ENCODE measurements at places on chromosomes 3 and 15.

DNA sequence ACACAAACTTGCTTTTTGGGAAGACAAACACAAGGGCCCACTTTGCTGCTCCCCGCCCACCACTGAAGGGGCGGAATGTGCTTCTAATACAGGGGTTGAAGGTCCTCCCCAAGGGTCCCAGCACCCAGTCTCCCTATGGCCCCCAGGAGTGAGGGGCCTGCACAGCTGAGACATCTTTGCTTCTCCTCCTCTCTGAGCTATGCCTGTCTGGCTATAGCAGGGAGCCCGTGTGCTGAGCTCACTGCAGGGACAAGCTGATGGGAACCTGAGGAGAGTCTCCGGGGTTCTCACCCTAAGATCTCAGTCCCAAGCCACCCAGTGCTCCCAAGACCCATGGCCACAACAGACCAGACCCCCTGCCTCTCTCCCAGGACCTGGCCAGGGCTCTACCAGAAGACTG, 61.1 kb upstream of the ACAN start:
- DNase-seq: no peak

- DNase-seq: no peak
These were observed 124.0 kb downstream of the CNTN6 start for GRCh38 chr3:1216856-1217255.

DNA sequence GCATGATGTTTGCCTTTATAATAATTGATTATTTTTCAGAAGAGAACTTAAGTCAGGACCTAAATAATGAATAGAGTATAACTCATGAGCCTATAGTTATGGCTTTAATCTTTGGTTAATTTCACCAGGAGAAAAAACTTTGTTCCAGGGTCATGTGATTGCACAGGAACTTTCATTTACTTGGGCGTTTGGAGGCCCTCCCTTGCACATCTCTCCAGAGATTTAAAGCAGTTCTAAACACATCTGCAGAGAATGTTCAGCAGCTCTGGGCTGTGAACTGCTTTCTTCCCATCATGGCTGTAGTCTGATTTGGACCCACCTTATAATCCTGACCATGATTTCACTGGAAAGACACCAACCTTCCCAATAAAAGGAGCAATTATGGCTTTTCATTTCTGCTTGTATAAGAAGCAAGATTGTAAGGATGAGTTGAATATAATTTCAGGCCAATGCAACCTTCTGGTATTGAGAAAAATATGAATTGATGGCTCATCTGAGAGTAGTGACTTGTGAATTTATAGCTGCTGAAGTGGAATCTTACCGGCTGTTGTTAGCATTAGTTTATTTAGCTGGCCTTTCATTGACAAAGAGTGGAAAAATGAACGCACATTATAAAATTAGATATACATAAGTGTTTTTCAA, 80.9 kb upstream of the PRTG start:
- no peak for DNase-seq

DNA sequence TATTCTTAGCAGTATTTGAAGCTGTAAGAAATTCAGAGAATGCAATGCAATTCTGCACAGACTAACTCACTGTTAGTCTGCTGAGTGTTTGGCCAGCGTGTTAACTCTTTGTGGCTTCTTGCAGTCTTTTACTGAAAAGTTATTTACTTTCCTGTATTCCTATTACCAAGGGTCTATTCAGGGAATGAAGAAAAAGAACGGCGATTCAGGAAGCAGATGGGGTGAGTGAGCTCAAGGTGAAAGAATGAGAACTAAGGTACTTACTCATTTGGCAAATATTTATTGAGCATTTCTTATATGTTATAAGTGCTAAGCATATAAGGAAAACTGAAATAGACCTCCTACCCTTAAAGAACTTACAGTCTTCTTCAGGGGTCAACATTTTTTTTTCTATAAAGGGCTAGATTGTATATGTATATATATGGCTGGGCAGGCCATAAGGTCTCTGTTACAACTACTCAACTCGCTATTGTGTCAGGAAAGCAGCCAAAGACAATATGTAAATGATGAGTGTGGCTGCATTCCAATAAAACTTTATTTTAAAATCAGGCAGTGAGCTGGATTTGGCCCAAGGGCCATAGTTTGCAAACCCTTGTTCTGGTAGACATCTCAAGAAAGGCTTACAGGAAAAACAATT, 271.9 kb upstream of the GADL1 start:
- no peak for DNase-seq

DNA sequence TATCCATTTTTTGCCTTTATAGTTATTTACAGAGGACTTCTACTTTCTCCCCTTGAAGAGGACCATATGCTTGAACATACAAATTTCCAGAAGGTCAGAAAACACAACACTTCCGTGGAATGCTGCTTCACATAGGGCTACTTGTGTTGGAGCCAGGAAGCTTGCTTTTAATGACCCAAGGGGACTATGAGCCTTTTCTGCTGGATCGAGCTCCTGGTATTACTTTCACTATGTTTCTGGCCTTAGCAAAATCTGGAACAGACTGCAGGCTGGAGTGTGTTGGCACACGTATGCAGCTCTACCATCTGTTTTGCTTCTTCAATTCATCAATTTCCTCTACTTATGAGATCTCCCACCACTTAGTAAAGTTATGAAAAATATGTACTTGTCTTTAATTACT, 69.3 kb upstream of the CBLB start:
- DNase-seq: no peak

DNA sequence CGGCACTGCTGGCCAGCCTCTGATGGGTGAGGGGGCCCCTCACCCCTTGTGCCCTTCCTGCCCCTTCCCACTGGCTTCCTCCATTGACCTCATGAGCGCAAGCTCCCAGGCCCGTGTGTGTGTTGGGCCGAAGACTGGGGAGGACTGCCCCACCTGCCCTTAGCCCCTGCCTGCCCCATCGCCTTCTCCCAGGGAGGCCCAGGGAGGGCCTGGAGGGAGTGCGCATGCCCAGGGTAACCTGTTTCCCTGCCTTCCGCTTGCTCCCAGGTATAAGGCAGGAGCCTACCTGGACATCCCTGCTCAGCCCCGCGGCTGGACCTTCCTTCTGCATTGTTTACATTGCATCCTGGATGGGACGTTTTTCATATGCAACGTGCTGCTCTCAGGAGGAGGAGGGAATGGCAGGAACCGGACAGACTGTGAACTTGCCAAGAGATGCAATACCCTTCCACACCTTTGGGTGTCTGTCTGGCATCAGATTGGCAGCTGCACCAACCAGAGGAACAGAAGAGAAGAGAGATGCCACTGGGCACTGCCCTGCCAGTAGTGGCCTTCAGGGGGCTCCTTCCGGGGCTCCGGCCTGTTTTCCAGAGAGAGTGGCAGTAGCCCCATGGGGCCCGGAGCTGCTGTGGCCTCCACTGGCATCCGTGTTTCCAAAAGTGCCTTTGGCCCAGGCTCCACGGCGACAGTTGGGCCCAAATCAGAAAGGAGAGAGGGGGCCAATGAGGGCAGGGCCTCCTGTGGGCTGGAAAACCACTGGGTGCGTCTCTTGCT, 8.8 kb downstream of the DLL4 start:
- no peak for DNase-seq

DNA sequence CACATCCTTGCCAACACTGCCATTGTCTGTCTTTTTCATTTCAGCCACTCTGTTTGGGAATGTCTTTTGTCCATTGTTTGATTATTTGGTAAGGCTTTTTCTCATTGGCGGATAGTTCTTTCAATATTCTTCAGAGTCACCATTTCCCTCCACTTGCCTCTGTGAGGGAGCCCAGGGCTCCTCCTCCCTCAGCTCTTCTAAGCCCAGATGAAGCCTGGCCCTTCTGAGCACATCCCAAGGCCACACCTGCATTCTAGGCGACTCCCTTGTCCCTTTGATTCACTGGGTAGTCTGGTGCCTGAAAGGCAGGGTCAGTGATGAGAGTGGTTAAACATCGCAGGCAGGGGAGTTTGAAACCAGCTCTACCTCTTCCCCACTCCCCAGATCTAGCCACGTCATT, 12.4 kb upstream of the LTF start:
- DNase-seq: no peak

- no peak for DNase-seq
These were observed 160.6 kb downstream of the SUCLG2 start for GRCh38 chr3:67493808-67494207.

- no peak for DNase-seq
These were observed 10.4 kb downstream of the SPG21 start for GRCh38 chr15:64979252-64979710.

DNA sequence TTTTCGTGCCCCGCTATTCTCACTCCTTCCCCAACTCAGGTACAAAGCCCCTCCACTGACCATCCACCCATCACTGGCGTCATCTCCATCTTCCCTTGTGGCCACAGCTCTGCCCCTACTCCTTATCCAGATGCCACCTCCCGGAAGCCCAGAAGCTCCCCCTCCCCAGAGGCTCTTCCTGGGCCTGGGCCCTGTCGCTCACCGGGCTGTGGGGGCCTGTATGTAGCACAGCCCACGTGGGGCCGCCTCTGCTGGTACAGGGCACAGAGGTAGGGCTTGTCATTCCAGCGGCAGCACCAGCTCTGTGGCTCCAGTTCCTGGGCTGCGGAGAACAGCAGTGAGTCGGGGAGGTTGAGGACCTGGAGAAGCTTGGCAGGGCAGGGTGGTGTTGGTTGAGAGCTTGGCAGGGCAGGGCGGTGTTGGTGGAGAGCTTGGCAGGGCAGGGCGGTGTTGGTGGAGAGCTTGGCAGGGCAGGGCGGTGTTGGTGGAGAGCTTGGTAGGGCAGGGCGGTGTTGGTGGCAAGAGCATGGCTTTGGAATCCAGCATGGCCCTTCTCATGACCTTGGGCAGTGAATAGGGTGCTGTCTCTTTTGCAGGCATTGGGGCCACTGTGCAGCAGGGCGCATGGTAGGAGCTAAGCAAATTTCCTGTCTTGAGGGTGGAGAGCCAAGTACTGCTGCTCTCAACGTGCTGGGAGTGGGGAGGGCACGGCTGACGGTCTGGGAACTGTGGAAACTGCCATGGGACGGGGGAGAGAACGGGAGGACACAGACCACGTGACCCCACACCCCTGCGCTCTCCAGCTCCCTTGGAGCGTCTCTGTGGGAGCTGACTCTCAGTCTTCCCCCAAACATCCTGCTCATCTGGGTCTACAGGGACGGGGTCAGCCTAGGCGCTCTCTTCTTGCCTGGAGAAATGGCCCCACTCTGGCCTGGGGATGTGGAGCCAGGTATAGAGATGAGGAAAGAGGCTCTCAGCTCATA, 43.4 kb downstream of the MUC20 start:
- DNase-seq: no peak

DNA sequence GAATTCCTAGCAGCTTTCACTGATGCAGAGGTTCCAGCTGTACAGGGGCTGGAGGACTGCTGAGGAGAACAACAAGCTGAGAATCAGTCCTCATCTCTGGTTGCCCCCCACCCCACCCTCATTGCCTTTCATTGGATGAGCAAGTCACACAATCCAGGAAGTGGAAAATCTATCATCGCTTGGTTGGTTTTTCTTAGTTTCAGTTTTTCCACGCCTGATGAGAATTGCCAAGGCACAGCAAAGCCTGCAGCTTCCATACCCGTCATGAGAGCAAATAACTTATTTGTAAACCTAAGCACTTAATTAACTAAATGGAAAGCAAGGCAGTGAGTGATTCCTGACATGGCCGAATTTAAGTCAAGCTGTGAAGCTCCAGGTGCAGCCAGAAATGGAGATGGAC, 21.4 kb upstream of the LIPC start:
- DNase-seq: no peak

GRCh38 chr15:99956022-99956775, 223.0 kb upstream of the LYSMD4 start:
- DNase-seq: no peak

GRCh38 chr3:143168855-143169192, 49.3 kb downstream of the CHST2 start:
- DNase-seq: no peak

DNA sequence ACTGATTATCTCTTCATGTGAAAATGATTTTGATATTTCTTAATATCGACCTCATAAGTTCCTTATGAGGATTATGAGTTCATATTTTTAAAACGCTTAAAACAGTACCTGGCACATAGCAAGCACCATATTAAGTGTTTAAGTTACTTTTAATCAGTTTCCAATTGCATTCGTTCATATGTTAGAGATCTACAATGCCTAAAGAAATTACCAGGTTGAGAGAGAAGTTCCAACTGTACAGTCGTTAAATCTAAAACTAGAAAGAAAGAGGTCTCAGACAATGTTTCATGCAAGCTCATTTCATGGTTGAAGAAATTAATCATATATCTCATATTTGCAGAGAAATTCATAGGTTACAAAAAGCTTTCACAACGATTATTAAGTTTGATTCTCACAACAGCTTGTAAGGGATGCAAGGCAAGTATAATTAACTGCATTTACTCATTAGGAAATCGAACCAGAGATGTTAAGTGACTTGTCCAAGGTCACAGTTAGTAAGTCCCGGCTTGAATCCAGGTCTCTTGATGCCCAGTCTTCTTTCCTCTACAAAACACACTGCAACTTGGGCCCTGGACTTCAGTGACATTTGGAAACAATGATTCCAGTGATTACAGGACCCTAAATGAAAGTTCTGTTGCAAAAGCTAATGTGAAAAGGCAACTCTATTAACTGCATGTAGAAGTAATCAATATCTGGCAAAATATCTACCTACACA, 1.3 kb downstream of the MYO5A start:
- no peak for DNase-seq

GRCh38 chr15:44101944-44102343, 93.1 kb downstream of the FRMD5 start:
- DNase-seq: no peak

DNA sequence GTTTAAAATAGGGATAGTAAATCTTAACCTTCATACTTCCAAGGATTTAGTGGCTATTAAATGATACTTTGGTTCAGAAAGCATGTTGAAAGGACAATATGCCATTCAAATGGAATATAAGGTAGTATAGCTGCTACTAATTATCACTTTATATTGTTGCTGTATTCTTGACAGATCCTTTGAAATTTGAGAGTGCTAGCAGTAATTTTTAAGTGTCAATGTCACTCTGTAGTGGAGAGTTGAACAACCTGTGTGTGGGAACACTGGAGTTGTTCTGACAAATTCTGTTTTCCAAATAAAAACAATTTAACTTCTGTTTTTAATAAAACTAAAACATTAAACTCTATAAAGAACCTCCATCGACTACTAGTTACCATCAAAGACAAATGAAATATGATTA, 565.7 kb downstream of the FGF12 start:
- DNase-seq: no peak

DNA sequence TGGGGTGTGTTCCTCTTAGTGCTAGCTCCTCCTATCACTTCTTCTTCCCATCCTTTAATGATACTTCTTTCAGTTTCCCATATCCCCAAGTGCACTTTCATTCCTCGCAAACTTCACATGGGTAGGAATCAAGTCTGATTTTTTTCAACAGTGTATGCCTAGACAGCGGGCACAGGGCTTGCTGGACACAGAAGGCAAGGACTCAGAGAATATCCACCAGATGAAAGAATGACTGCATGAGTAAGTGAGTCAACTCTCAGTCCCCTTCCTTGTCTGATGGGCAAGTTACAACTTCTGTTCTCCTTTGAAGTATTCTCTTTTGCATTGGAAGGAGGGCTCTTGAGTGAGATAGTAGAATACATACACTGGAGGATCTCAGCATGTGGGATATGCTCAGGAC, 3.1 kb upstream of the SQOR start:
- DNase-seq: no peak

GRCh38 chr15:59255680-59256336, 49.2 kb downstream of the LDHAL6B start:
- no peak for DNase-seq

All from neuronal stem cell (in vitro differentiated cells).